Endothelial cell of umbilical vein (primary cell): ENCODE measurements at places on chromosomes 12 and 14.

DNA sequence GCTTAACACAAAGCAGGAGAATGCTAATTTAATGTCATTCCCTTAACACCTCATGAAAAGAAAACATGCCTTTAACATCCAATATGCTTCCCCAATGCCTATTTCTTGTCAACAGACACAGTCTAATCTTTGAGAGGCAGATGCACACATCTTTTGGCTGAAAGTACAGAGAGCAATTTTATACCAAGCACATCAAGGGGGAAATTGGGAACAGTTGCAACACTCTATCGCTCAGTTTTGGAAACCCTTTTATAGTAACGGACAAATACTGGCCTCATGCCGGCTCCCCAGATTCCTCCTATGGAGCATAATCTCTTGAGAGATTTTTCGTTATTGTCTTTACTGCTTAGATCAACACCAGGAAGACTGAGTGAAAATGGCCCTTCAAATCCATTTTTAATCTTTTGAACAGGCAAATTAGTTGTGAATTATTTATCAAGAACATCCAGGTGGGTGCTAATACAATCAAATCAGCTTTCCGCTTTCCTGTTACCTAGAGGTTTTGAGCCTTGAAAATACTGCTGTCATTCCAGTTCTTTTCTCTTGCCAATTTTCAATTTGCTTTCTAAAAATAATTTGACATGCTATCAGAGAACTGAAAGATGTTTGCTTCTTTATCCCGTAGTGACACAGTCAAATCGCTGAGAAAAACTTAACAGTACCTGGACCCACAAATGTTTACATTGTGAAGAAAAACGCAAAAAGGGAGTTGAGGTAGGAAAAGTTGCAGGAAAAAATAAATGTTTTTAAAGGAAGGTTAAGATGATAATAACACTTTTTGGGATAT is 60.7 kb upstream of the CAND1 start:
- no peak overlapping the region for H3K4me3 ChIP-seq
- H3K27ac ChIP-seq, result no peak overlapping the region
- DNase-seq, result no peak
- H3K4me1 ChIP-seq, result no peaks in the 10 kb centered on the region

GRCh38 chr12:111448266-111448830 is 42.6 kb downstream of the SH2B3 start:
- H3K4me3 ChIP-seq, result no peak overlapping the region
- no peak overlapping the region for H3K27ac ChIP-seq
- peaks cover 24% of the 10 kb centered on the region for H3K36me3 ChIP-seq
- DNase-seq, result no peak

DNA sequence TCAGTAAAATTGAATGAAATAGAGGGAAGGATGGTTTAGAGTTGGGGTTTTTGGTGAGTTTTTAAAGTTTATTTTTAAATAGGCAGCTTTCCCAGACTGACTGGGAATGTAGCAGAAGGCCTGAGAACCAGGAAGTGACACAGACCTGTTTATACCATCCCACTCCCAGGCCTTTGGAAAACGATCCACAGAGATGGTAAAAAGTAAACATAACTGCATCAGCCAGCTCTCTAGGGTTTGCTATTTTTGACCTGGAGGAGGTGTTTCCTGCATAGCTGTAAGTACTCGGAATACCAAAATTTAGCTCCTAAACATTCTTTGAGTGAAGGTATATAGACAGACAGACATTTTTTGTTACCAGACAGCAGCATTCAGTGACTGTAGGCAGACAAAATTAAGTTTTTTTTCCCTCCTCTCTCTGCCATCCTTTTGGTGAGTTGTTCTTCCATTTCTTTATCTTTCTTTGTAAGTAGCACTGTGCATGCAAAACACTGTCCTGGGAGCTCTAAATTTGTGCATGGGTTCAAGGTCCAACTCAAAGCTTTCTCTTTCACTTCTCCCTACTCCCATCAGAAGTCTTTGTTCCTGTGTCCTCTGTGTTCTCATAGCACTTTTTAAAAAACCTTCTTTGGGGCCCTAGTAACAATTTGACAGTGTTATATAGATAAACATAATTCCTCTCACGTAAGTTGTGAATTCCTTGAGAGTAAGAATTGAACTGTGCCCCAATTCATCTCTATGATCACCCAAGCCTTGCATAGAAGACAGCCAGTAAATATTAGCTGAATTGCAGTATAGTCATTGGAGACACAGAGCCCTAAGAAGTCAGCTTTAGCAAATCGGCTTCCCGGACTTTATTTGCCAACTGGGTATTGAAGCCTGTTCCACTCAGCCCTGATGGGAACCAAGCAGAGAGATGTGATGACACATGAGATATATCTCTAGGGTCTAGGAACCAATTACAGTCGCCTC is 37.4 kb downstream of the SUSD6 start:
- H3K36me3 ChIP-seq, result no peaks in the 10 kb centered on the region
- peaks cover 43% of the 10 kb centered on the region for H3K4me1 ChIP-seq
- H3K27me3 ChIP-seq, result no peaks in the 10 kb centered on the region
- H3K27ac ChIP-seq, result peak overlapping the region; percentile 51

GRCh38 chr12:39032448-39032847 is 127.1 kb upstream of the CPNE8 start:
- no peak overlapping the region for H3K4me3 ChIP-seq
- DNase-seq, result no peak
- no peaks in the 10 kb centered on the region for H3K36me3 ChIP-seq
- no peak overlapping the region for H3K27ac ChIP-seq
- H3K27me3 ChIP-seq, result no peaks in the 10 kb centered on the region
- H3K4me1 ChIP-seq, result no peaks in the 10 kb centered on the region

GRCh38 chr12:97535582-97535981 is 73.0 kb downstream of the RMST start:
- H3K36me3 ChIP-seq, result no peaks in the 10 kb centered on the region
- no peak overlapping the region for H3K27ac ChIP-seq
- no peaks in the 10 kb centered on the region for H3K4me1 ChIP-seq
- no peak for DNase-seq
- no peak overlapping the region for H3K4me3 ChIP-seq

- H3K27ac ChIP-seq, result no peak overlapping the region
- no peaks in the 10 kb centered on the region for H3K27me3 ChIP-seq
- H3K4me1 ChIP-seq, result peaks cover 9% of the 10 kb centered on the region
These were observed 41.3 kb downstream of the CD9 start for GRCh38 chr12:6241495-6241894.
